Stimulated activated CD8-positive, alpha-beta memory T cell treated with anti-CD3 and anti-CD28 coated beads, Interleukin-12 subunit alpha, Interleukin-12 subunit beta, amount 100 ng/mL, for 1 hour (primary cell): ENCODE measurements at places on chromosomes 11 and 22.

DNA sequence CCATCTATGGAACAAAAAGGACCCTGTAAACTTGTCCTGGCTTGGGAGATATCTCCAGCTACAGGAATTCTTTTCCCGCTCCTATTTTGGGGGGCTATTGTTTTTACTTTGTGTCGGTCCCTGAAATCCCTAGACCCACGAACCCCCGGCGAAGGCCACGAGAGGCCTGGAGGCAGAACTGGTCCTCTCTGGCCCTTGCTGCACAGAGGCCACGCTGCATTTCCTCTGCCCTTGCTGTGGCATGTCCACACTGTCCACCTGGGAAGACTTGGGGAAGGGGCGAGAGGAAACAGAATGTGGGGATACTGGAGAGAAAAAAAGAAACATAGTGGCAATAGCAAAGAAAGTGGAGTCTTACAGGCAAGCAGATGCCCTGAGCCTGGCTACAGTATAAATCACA, 2.3 kb upstream of the ANO1 start:
- no peak for DNase-seq

- DNase-seq = no peak
These were observed 11.6 kb downstream of the PISD start for GRCh38 chr22:31650391-31650790.

DNA sequence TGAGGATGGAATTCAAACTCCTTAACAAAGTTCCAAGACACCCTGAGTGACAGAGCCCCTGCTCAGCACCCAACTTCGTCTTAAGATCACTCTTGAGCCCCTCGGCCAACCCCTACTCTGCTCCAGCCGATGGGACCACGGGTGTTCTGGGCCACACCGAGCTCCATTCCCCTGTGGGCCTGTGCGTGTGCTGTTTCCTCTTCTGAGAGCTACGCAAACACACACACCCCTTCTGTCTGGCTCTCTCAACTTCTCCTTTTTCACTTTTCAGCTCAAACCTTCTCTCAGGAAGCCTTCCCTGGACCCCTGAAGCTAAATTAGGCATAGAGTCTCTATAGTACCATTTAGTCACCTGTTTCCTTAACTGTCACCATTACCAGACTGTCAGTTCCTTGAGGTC, 37.5 kb upstream of the NNMT start:
- no peak for DNase-seq

GRCh38 chr11:5178046-5178837, 22.2 kb downstream of the OR51V1 start:
- no peak for DNase-seq

- DNase-seq = no peak
These were observed 93.2 kb upstream of the FAT3 start for GRCh38 chr11:92131289-92131865.

DNA sequence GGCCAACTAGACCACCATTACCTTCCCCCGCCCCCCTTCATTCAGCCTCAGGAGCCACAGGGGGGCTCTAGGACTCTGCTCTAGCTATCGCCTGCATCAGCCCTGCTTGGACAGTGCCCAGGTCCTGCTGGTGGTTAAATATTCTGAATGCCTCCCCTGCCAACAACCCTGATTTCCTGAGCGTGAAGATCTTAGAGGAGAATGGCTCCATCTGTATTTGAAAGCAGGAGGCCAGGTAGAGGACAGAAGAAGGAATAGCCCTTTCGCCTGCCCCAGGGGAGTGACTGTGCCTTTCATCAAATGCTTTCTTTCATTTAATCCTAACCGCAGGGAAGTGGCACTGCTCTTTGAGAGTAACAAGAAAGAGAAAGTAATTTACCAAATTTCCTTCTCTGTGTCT, 69.2 kb downstream of the ISX start:
- DNase-seq = no peak

GRCh38 chr11:103928040-103928801, 108.2 kb upstream of the DDI1 start:
- no peak for DNase-seq

GRCh38 chr11:44980533-44981427, 30.1 kb upstream of the TP53I11 start:
- DNase-seq = no peak

- DNase-seq = no peak
These were observed 100.0 kb upstream of the SOX6 start for GRCh38 chr11:16456366-16456765.

DNA sequence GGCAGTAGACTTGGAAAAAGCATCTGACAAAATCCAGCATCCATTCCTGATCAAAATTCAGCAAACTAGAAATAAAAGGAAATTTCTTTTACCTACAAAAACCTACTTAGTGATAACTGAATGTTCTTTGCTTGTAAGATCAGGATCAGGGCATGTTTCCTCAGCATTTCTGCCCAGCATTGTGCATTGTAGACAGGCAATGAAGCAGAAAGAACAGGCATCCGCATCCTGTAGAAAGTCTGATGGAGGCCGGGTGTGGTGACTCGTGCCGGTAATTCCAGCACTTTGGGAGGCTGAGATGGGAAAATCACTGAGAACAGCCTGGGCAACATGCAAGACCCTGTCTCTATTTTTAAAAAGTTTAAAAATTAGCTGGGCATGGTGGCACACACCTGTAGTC, 32.5 kb upstream of the PANX2 start:
- DNase-seq = no peak

DNA sequence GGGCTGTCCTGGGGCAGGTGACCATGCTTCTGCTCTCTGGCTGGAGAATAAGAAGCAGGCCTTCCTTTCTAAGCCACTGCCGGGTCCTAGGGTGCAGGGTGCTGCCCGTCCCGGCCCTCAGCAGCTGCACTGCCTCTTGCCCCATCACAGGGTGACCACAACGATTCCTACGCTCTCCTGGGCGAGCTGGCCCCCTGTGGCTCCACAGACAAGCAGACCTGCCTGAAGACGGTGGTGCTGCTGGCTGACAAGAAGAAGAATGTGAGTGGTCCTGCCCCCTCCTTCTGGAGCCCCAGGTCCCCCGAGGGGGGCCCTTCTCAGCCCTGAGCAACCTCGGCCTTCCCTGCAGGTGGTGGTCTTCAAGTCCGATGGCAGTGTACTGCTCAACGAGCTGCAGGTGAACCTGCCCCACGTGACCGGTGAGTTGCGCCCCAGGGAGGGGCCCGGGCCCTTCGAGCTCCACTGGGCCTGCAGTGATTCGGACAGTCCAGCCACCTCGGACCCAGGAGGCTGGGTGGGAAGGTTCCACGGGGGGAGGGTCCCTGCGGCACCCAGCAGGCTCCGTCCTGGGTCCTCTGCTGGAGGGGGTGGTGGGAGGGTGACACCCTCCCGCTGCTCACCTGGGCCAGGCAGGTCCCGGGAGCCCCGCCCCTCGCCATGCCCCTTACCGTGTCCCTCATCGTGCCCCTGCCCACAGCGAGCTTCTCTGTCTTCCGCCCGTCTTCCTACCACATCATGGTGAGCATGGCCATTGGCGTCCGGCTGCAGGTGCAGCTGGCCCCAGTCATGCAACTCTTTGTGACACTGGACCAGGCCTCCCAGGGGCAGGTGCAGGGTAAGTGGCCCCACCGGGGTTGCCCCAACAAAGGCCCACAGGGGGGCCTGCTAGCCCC, 8.3 kb downstream of the MUC2 start:
- no peak for DNase-seq

GRCh38 chr22:25961699-25962098, 207.6 kb upstream of the SEZ6L start:
- DNase-seq = no peak

GRCh38 chr22:43213051-43213450, 26.1 kb upstream of the TTLL12 start:
- DNase-seq = no peak

GRCh38 chr11:73856031-73856567, 20.5 kb downstream of the COA4 start:
- DNase-seq = no peak

DNA sequence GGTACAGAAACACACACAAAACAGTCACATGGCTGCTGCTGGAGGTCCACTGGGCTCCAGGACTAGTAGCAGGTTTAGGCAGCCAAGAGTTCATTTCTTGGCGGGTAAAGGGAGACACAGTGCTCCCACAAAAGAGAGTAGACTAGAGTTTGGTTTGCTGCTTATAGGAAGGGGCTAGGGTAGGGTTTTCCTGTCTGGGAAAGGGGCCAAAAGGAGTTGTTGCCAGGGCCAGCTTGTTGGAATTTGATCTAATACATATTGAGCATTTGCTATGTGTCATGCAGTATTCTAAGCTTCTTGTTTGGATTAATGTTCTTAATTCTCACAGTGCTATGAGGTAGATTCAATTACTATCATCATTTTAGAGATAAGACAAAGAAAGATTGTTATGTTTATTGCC, 195.1 kb upstream of the PLET1 start:
- DNase-seq = no peak

- no peak for DNase-seq
These were observed 70.6 kb upstream of the ZC3H12C start for GRCh38 chr11:110022548-110022947.

- no peak for DNase-seq
These were observed 7.8 kb upstream of the JAML start for GRCh38 chr11:118232659-118233058.

DNA sequence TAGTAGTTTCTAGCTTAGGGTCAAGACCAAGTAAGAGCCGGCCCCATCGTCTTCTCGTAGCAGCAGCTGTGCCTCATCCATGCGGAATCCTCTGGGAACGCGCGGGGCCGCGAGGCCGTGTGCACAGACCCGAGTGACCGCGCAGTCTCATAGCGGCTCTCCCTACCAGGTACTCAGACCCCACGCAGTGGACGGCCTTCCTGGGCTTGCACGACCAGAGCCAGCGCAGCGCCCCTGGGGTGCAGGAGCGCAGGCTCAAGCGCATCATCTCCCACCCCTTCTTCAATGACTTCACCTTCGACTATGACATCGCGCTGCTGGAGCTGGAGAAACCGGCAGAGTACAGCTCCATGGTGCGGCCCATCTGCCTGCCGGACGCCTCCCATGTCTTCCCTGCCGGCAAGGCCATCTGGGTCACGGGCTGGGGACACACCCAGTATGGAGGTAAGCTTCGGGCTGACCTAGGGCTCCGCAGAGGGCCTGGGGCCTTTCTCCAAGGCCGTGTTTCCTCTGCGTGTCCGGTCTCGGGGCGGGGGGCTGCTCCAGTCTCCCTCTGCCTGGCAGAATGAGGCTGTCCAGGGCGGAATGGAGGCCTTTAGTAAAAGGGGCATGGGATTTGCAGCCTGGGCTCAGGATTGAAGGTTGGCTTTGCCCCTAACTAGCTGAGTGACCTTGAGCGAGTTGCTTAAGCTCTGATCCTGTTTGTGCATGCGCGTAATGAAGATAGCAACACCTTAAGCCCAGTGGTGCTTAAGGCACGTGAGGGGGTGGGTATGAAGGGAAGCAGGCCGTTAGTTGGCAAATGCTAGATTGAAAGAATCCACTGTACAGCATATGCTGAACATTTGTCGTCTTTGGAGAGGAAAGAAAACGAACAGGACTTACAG, 48.9 kb downstream of the ST14 start:
- no peak for DNase-seq

DNA sequence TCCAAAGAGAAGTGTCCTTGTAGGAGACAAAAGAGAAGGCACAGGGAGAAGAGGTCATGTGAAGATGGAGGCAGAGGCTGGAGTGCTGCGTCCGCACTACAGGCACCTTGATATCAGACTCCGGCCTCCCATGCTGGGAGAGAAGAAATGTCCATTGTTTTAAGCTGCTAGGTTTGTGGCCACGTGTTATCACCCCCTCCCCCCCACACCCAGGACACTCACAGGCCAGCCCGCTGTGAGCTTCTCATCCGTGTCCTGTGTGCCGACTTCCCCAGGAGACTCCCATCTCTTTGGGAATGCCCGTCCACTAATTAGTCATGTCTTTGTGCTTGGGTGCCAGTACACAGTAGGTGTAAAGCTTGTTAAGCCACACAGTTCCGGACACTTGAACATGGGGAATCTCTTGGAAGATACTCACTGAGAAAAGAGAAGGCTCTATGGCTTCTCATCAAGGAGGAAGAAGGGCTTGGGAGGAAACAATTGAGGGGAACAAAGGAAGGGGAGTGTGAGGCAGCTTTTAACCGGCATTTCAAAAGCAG, 1234.7 kb downstream of the TBC1D22A start:
- no peak for DNase-seq

DNA sequence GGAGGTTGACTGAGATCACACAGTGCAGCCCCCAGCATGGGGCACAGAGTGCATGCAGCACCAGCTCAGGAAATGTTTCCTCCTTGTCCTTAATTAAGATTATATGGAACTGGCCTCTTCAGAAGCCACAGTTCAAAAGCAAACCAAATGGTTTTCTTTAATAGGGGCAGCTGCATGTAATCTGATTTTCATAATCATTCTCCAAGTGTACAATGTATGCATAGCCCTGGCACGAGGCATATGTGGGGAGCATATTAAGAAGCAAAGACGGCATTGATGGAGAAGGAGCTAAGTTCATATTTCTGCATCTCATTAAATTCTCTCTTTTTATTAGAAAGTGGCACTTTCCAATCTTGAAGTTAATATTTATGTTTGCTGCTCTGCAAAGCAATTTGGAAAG, 9.9 kb upstream of the PARVB start:
- no peak for DNase-seq

DNA sequence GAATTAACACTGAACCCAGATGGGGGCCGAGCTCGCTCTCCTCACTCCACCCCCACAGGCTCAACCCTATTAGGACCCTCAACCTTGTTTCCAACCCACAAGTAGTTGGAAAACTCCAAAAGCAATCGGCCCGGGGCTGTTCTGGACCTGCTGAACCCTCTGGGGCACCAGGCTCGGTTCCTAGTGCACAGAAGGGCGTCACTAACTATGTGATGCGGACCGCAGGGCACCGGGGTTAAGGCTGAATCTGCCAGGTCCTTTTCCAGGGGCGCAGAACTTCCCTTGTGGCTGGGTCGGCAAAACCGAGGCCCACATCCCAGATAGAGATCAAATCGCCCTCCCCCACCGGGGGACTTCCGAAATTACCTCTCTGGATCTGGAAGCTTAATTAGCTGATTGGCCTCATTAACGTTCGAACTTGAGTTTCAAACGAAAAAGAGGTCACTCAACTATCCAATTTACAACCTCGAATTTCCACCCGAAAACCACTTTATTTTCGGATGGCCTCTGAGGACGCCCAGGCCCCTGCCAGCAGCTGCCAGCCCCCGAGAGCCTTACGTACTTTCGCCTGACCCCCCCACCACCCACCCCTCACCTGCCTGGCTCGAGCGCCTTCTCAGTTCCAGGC, 1.7 kb downstream of the SHANK2 start:
- no peak for DNase-seq

- no peak for DNase-seq
These were observed 99.4 kb downstream of the FBXO7 start for GRCh38 chr22:32573991-32574390.

DNA sequence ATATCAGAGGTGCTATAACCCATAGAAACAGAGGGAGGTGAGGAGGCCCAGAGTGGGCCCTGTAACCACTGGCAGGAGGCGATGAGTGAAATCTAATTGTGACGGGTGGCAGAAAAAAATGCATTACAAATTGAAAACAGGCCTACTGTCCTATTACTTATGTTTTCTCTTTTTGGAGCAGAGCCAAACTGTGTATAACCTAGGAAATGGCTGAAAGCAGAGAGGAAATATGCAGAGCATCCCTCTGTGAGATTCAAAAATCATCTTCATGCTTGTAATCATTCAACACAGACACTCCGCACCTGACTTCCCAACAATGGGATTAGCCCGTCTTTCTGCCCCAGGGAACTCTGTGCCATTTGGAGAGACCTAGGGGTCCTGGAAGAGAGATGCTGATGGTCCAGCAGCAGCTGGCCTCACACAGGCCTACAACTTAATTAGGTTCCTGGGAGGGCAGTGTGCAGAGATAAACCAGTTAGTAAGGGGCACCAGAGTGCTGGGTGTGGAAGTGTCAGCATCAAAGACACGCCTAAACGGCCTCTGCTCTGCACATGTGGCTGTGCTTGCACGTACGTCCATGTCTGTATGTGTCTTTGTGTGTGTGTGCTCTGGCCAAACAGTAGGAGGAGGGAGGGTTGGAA, 41.8 kb downstream of the MAP6 start:
- no peak for DNase-seq
